ENCODE measurements at places on chromosomes 1 and 21.
A peak's percentile ranks its signal among the peaks of the same experiment; 100 is the strongest.

DNA sequence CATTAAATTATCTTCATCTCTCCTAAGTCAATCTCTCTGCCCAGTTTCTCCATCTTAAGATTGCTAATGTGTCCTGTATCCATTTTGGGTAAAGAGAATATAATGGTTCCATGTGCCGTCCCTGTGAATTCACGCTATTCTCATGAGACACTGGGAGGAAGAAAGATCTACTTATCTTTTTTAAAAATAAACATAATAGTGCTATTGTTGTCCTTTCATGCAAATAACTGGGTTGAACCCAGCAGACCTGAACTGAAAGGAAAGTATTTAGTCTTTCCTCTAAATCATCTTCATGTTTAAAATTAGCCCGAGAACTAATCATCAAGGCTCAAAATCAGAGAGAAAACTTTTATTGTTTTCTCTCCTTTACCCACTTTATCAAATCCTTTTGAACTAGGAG is 22.4 kb downstream of the SLAMF1 start:
- DNase-seq = no peak

DNA sequence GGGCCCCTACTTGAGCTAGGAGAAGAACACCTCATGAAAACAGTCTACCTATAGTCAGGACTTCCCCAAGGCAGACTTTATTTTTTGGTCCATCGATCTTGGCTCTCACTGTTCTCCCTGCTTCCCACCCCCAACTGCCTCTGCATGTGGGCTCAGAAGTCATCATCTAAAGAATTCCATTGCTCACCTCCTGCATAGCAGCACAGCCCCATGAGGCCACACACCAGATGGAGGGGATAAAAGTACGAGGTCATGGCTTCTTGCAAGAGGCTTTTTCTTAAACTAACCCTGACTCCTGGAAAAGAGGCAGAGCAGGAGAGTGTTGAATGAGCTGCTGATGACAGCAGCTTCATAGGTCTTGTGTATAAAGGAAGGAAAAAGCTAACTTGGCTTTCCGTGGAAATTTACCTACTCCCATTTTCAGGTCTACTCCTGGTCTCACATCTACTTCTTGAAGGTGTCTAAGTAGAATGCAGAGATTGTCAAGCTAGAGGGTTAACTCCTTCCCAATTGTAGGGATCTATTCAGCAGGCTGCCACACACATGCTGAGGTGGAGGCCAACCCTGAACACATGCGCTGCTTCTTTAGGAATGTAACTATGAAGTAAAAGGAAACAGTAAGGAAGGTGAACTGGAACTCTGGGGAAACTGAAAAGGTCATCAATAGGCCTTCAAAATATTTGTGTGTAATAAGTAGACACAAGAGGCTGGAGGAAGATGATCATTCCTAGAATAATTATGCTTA is 18.7 kb downstream of the WNT2B start:
- DNase-seq = no peak

- no peak for DNase-seq
Measured at GRCh38 chr1:201062511-201063091, 39.1 kb upstream of the KIF21B start.

GRCh38 chr21:42120101-42120902 is 49.2 kb downstream of the UMODL1 start:
- DNase-seq = no peak

DNA sequence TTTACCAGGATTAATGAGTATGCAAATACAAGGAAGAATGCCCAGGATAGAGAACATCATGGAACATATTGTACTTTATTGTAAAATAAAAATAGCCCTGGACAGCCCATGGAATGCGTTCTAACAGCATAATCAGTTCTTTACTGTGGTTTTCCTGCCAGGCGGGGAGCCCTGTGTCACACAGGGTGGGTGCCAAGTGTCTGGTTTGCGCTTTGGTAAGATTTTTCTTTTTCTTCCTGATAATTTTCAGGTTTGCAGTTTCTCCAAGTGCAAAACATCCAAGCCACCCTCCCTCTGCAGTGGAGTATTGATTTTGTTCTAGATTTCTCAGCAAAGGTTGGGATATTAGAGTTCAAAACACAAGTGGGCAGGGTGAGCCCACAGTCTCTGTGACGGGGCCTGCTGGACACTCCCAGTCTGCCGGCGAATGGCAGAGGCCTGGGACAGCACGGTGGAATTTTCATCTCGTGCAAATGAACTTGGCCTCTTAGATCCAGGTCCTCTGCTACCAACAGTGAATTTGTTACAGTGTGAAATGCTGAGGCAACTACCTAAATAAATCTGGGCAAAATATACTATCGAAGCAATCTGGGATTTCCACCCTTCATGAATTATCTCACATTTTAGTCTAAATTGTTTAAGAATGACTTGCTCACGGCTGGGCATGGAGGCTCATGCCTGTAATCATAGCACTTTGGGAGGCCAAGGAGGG is 15.6 kb upstream of the KCNJ15 start:
- DNase-seq = no peak

DNA sequence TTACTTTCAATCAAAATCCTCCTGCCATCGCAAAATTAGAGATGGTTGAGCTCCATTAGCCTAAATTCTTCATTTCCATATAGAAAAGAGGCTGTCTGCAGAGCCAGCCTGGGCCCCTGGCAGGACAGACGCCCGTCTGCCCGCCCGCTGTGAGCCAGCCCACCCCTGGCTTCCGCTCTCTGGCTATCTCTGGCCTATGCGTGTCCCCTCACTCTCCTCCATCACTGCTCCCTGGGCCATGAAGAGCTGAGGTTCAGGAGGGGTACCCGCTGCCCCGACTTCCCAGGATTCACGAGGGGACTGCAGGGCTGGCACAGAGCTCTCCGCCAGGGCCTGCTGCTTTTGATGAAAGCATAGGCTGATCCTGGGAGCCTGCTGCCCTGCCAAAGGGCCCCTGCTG is 117.6 kb downstream of the CASZ1 start:
- no peak for DNase-seq

- peak; percentile 88 for DNase-seq
Measured at GRCh38 chr1:74485622-74486021, 26.8 kb downstream of the LRRC53 start.

DNA sequence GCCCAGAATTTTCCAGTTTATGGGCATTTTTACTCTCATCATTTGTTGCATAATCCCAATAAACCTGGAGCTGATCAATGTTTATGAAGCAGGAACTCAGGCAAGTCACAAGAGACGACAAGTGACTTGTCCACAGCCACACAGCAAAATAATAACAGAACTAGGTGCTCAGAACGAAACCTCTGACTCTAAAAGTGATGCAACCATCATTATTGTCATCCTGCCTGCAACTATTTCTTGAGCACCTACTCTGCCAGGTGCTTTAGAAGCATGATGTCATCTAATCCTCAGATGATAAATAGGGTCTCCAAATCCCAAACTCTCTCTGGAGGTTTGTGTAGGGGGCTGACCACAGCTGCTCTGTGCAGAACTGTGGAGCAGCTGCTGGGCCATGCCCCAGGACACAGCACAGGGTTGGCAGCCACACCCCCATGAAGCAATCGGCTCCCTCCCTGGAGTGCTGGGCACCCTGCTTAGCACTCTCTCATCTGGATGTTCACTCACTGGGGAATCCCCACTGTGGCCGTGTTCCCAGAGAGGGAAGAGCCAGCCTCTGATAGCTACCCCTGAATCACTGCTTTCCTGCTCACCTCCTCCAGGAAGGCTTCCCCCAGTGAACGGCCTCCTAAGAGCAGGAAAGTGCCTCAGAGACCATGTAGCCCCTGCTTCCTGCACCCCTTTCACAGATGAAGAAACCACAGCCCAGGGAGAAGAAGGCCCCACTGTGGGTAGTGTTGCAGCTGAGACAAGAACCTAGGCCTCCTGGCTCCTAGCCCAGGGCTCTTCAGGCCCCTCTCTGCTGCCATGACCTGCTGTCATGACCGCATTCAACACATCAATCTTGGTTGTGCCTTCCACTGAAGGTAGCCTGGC is 2.1 kb downstream of the TTC22 start:
- DNase-seq = no peak

- DNase-seq = no peak
Measured at GRCh38 chr1:37480125-37480466, 5.7 kb downstream of the ZC3H12A start.

DNA sequence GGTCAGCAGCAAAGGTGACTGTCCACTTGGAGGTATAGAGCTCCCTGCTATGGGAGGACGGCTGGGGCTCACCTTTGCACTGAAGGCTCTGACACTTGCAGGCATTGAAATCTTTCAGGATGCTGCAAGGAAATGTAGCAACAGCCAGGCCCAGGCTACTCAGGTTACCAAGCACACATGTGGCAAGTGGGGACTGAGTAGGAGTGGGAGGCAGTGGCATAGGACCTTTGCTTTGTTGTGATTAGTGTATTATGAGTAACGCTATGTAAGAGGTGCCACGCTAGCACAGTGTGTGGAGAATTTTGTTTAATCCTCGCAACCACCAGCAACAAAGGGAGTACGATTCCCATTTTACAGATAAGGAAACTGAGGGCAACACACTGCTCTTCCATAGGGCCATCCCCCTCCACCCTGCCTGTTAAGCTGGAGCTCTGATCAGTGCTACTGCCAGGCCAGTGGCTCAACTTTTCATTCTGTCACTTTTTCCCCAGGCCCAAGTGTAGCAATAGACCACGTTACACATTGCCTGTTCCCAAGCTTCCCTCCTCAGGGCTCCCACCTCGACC is 21.2 kb downstream of the TMEM63A start:
- DNase-seq = no peak

Data from NCI-H446 treated with DMSO at 0.1 percent for 48 hours (cell line).